ENCODE measurements at places on chromosomes 2 and 18.
A peak's percentile ranks its signal among the peaks of the same experiment; 100 is the strongest.

DNA sequence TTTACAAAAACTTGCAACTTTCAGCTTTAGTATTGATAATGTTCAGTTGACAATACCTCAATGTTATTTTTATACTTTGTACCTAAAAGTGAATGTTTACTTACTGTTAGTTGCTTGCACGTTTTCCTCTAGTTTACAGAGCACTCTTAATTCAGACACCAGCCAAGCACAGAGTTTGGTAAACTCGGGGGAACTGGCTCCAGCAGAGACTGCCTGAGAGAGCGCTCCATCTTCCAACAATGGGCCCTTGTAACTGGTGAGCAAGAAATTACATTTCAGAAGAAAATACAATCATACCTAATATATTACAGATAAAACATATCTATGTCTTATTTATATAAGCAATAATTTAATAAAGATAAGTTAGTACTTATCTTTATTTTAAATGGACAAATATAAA, 3.7 kb downstream of the FAM98A start:
- DNase-seq: no peak

- no peak for DNase-seq
These were observed 312.5 kb upstream of the NRP2 start for GRCh38 chr2:205369813-205370212.

- DNase-seq: no peak
These were observed 15.1 kb upstream of the NMUR1 start for GRCh38 chr2:231545105-231545902.

GRCh38 chr18:2049986-2050385, 521.3 kb downstream of the METTL4 start:
- no peak for DNase-seq

- no peak for DNase-seq
These were observed 128.1 kb upstream of the PDE1A start for GRCh38 chr2:182554950-182555349.

DNA sequence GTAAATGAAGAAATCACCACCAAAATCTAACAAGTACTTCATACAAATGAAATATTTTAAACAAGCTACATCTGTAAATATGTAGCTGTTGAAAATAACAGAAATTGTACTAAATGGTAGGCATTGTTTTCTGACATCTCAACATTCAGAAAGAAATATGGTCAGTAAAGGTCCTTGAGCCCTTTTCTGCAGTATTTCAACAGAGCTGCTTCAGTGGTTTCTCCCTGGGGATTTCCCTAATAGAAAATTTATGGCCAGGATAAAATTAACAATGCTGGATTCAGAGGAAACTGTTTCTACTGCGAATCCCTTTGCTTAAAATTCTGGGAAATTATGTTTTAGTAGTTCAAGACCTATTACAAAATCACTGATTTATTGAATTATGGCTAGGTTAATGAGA, 256.6 kb downstream of the PIEZO2 start:
- no peak for DNase-seq

- no peak for DNase-seq
These were observed 33.8 kb downstream of the KCNS3 start for GRCh38 chr2:17912266-17912691.

GRCh38 chr18:63161032-63161760, 158.4 kb downstream of the BCL2 start:
- no peak for DNase-seq

DNA sequence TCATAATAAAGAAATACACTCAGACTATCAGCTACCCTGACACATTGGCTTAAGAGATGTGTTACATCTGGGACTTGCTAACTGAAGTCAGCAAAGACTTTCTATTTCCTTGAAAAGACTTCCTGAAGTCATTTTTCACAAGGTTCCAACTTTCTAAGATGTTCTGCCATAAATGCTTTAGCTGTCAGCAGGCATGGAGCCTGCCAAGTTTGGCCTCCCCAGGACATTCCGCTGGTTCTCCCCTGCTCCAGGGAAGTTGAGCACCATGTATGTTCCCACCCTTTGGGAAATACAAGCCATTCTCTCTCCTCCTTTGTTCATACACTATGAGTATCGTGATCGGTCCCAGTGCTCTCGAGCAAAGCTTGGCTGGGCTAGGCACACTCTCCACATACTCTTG, 202.7 kb upstream of the CCDC68 start:
- no peak for DNase-seq

- DNase-seq: no peak
These were observed 72.7 kb upstream of the LYPD6B start for GRCh38 chr2:148965623-148966437.

GRCh38 chr18:37572736-37573135, 7.1 kb upstream of the CELF4 start:
- DNase-seq: peak; percentile 5
